ENCODE measurements at places on chromosomes 3 and 15. TPM values are rescaled to one million over a fixed set of nuclear protein-coding genes. Genes with fewer than 3 reads are reported as not detected.

Gene SERPINI2
- not detected for total RNA-seq

Gene COX5A
- 131 TPM for total RNA-seq

Gene SH3GL3
- not detected for total RNA-seq

Gene CPLX3
- total RNA-seq, result not detected

Gene TMEM39A
- 73.1 TPM for total RNA-seq

Gene NEK10
- 7.9 TPM for total RNA-seq

Gene GDPGP1
- 5.8 TPM for total RNA-seq

Gene TBC1D2B
- 58.1 TPM for total RNA-seq

Gene DCLK3
- not detected for total RNA-seq

Gene HACL1
- 16.9 TPM for total RNA-seq

Gene TMEM89
- total RNA-seq, result not detected

Gene LRRC2
- 2.2 TPM for total RNA-seq

GRCh38 chr3:156388497-156389448, 166.1 kb downstream of the SSR3 start:
- H3K4me3 ChIP-seq, result no peak overlapping the region
- no peaks in the 10 kb centered on the region for H3K27me3 ChIP-seq
- H3K4me1 ChIP-seq, result peaks cover 28% of the 10 kb centered on the region
- no peak for DNase-seq

- H3K4me3 ChIP-seq, result no peak overlapping the region
- H3K36me3 ChIP-seq, result peaks cover 10% of the 10 kb centered on the region
- H3K4me1 ChIP-seq, result no peaks in the 10 kb centered on the region
- DNase-seq, result no peak
Observed at GRCh38 chr15:49331951-49332350, 91.1 kb upstream of the FGF7 start.

DNA sequence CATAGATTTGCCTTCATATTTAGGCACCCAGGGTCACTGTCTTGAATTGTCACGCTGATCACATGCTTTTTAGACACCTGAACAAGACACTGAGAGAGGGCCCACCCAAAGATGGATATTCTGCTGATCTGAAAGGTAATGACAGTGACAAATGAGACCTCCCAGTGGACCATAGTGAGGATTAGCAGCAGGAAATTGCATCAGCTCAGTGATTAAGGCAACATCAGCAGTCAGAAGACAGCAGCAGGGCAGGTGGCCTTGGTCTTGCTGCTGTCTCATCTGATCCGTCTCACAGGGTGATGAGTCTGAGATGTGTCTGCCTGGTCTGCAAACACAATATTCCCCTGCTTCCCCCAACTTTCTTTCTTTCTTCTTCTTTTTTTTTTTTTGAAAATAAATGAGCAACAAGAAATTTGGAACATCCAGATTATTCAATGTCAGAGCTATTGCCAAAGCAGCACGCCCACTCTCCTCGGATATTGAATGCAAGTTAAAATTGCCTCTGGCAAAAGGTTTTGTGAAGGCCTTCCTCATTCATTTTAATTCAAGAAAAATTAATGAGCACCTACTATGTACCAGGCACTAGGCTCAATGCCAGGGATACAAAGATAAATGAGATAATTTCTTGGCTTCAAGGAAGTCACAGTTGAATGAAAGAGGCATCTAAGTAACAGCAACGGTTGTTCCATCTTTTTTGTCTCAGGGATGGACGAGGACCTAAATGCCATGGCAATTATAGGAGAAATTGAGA, 14.1 kb downstream of the OTOL1 start:
- H3K4me1 ChIP-seq, result no peaks in the 10 kb centered on the region
- H3K27ac ChIP-seq, result no peak overlapping the region
- no peak overlapping the region for H3K4me3 ChIP-seq
- DNase-seq, result no peak
- no peaks in the 10 kb centered on the region for H3K36me3 ChIP-seq

DNA sequence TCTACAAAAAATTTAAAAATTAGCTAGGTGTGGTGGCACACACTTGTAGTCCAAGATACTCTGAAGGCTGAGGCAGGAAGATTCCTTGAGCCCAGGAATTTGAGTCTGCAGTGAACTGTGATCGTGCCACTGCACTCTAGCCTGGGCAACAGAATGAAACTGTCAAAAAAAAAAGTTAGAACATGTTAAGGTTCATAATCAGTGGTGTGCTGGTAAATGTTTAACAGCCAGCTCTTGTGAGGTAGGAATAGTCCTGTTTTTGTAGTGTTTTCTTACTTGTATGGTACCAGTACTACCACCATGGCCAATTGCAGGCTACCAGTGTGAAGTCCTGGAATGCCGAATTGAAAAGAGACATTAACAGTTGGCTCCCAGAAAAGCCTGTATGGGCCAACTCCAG, 50.7 kb downstream of the ATG7 start:
- DNase-seq, result no peak
- peaks cover 30% of the 10 kb centered on the region for H3K36me3 ChIP-seq
- H3K4me3 ChIP-seq, result no peak overlapping the region
- no peak overlapping the region for H3K27ac ChIP-seq

GRCh38 chr15:98233873-98234272, 273.4 kb downstream of the ARRDC4 start:
- no peak overlapping the region for H3K27ac ChIP-seq
- peaks cover 1% of the 10 kb centered on the region for H3K27me3 ChIP-seq
- H3K36me3 ChIP-seq, result no peaks in the 10 kb centered on the region

- H3K4me3 ChIP-seq, result peak overlapping the region; percentile 14
- no peak for DNase-seq
- peak overlapping the region; percentile 96 for H3K27ac ChIP-seq
- no peaks in the 10 kb centered on the region for H3K36me3 ChIP-seq
- H3K27me3 ChIP-seq, result no peaks in the 10 kb centered on the region
Observed at GRCh38 chr3:192887701-192888100, 30.0 kb downstream of the MB21D2 start.

- no peaks in the 10 kb centered on the region for H3K27me3 ChIP-seq
- no peak overlapping the region for H3K4me3 ChIP-seq
- peaks cover 66% of the 10 kb centered on the region for H3K4me1 ChIP-seq
Observed at GRCh38 chr3:52047295-52047960, 8.9 kb downstream of the DUSP7 start.
